ENCODE measurements at places on chromosomes 16 and 17. TPM values are rescaled to one million over a fixed set of nuclear protein-coding genes. Genes with fewer than 3 reads are reported as not detected.

The FOXL1 gene
- not detected for total RNA-seq

The KRT25 gene
- total RNA-seq, result not detected

The SHISA6 gene
- total RNA-seq, result not detected

The PPP1R27 gene
- not detected for total RNA-seq

The GDPD3 gene
- total RNA-seq, result 13.4 TPM
